ENCODE measurements at places on chromosomes 16 and 17.
A peak's percentile ranks its signal among the peaks of the same experiment; 100 is the strongest.

DNA sequence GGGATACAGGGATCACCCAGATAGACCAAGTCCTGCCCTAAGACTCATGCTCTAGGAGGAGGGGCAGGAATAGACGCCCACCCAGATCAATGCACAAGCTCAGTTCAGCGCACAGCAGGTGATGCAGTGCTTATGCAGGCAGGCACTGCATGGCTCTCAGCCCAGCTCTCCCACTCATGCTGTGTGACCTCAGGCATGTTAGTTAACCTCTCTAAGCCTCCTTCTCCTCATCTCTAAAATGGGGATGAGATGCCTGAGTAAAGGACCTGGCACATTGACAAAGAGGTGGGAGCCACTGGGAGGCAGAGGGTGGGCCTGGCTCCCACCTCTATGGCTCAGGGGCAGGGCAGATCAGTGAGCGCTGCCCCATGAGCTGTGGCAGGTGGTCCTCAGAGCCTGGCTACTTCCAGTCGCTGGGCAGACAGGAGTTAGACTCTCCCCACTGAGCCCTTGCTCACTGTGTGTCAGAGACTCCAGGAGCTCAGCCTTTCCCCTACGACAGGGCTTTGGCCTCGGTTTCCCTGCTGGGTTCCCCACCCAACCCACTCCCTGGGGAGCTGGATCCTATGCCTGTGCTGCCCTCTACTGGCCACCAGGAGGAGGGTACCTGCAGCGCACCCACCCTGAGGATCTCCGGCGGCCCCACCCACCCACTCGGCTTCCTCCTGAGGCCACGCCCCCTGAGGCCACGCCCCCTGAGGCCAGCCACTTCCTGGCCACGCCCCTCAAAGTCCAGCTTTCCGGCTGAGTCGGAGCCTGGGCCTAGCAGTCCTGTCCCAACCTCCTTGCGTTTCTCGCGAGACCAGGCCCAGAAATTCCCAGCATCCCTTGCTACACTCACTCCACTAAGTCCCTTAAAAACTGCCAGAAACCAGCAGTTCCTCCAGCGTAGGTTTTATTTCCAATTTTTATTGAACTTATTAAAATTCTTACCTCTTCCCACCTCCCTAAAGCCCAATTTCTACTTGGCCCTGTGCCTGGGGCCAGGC, 196.1 kb downstream of the GSG1L start:
- peaks cover 8% of the 10 kb centered on the region for H3K27me3 ChIP-seq
- DNase-seq: peak; percentile 67
- H3K4me3 ChIP-seq: no peak overlapping the region
- no peaks in the 10 kb centered on the region for H3K4me1 ChIP-seq
- H3K36me3 ChIP-seq: peaks cover 19% of the 10 kb centered on the region

- H3K4me1 ChIP-seq: peaks cover 12% of the 10 kb centered on the region
- H3K36me3 ChIP-seq: no peaks in the 10 kb centered on the region
Measured at GRCh38 chr16:85046931-85047866, 19.6 kb downstream of the KIAA0513 start.

GRCh38 chr16:22075043-22075757, 17.1 kb upstream of the VWA3A start:
- no peak overlapping the region for H3K27ac ChIP-seq
- peaks cover 2% of the 10 kb centered on the region for H3K27me3 ChIP-seq
- no peak for DNase-seq

DNA sequence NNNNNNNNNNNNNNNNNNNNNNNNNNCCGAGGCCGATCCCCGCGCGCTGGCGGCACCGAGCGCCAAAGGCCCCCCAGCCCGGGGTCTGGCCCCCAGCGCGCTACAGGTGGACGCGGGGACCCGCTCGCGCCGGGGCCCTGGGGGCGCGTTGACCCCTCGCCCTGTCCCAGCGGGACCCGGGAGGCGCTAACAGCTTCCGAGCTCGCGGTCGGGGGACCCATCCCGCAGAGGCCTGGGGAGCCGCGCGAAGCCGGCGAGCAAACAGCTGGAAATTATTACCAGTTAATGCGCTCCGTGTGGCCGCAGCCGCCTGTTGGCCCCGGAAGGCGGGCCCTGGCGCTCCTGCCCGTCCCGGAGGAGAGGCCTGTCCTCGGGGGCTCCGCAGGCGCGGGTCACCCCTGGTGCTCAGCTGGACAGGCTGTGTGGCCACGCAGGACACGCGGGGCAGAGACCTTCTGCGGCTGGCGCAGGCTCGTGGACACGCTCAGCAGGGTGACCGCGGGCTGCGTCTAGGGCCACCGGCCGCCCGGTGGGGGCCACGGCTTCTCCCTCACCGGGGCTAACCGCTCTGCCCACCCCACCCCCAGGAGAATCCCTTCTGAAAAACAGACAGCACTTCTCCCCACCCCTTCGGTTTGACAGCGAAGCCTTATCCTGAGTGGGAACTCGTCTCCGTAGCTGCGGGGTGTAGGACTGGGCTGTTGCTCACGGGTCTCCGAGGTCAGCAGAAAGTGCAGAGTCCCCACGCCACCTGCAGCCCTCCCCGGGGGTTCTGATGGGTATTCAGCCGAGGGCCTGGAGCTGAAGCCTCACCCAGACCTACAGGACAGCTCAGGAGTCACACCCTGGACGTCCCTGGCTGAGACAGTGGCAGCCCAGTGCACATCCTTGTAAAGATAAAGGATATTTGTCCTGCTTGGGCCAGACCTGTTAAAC, 138.7 kb upstream of the RPH3AL start:
- H3K4me1 ChIP-seq: no peaks in the 10 kb centered on the region
- peaks cover 15% of the 10 kb centered on the region for H3K27me3 ChIP-seq

DNA sequence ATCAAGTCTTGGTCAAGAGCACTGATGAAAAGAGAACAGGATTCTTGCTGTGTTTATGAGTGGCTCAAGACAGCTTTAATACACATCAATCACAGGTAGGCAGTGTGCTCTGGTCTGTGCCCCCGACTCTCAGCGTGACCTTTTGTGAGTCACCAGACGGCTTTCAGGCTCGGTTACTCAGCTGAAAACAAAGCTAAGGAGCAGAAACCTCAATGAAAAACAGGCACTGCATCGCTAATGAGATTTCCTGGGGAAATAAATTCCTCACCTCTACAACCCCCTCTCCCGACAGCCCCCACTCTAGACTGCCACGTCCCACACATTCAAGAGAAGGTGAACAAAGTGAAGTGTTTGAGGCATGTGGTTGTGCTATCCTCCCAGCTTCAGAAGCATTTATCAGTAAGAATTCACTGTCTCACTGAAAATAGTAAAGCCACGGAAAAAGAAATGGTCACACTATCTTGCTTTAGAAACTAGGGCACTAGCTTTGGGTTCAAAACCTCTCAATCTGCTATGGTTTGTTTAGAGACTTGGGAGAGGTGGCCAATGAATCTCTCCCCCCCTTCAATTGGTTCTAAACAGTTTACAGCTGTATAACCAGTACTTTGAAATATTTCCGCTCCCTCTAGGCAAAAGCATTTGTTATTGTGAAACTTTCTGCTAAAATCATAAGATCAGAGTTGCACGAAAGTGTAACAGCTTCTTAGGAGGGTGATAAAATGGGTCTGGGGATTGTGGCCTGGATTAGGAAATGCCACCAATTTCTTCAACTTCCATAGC, 199.5 kb upstream of the PMFBP1 start:
- no peaks in the 10 kb centered on the region for H3K36me3 ChIP-seq
- peaks cover 2% of the 10 kb centered on the region for H3K27me3 ChIP-seq
- no peak overlapping the region for H3K27ac ChIP-seq
- no peak overlapping the region for H3K4me3 ChIP-seq
- peaks cover 11% of the 10 kb centered on the region for H3K4me1 ChIP-seq

DNA sequence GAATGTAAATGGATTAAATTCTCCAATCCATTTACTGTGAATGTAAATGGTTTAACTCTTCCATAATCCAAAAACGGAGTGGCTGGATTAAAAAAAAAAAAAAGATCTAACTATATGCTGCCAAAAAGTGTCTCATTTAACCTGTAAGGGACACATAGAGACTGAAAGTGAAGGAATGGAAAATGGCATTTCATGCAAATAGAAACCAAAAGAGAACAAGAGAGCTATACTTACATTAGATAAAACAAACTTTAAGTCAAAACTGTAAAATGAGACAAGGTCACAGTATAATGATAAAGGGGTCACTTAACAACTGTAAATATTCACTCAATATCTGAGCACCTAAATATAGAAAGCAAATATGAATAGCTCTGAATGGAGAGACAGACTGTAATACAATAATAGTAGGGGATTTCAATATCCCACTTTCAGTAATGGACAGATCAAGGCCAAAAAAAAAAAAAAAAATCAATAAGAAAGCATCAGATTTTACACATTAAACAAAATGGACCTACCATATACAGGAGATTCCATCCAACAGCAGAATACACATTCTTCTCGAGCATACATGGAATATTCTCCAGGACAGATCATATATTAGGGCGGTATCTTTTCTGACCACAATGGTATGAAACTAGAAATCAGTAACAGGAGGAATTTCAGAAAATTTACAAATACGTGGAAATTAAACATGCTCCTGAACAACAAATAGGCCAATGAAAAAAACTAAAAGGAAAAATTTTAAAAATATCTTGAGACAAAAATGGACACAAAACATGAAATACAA, 36.4 kb downstream of the CDR2 start:
- no peak for DNase-seq
- H3K36me3 ChIP-seq: peaks cover 42% of the 10 kb centered on the region
- no peak overlapping the region for H3K4me3 ChIP-seq
- no peaks in the 10 kb centered on the region for H3K4me1 ChIP-seq

- H3K36me3 ChIP-seq: no peaks in the 10 kb centered on the region
- no peaks in the 10 kb centered on the region for H3K27me3 ChIP-seq
- peaks cover 2% of the 10 kb centered on the region for H3K4me1 ChIP-seq
- DNase-seq: no peak
Measured at GRCh38 chr17:54666559-54666958, 234.1 kb upstream of the TOM1L1 start.

DNA sequence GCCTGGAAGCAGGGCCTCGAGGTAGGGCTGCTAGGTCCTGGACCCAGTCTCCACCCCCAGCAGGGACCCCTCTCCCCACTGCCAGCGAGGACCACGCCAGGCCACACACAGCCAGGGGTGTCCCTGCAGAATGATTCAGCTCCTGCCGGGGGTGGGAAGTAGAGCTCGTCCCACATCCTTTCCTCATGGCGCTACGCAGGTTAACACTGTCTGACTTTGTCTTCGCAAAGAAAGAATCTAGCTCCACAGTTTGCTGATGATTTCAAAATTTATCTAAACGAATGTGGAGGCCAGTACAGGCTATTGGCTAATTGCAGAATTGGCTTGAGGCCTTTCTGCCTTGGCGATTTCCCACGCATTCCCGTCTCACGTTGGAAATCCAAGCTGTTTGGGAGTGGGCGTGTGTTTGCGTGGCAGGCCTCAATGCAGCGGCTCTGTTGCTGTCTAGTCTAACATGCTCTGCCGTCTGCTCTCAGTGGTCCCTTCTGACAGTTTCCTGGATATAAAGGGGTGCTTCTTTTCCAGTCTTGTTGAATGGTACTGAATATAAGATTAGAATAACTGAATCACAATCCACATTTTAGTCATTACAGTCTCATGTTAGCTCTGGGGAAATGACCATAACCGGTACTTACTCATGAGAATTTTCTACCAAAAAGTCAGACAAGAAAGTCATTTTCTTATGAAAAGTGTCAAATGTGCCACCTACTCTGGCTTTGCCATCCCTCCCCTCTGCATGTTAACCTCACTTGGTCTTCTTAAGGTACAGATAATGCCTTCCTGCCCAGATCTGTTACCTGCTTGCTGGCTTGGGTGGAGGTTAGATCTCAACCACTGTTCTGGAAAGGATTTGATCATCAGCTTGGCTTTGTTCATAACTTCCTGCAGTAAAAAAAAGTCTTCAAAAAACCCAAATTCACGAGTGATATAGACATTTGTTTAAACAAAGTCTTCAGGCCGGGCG, 252.4 kb downstream of the NTN1 start:
- H3K4me3 ChIP-seq: no peak overlapping the region
- H3K27ac ChIP-seq: no peak overlapping the region
- no peaks in the 10 kb centered on the region for H3K36me3 ChIP-seq
- H3K27me3 ChIP-seq: no peaks in the 10 kb centered on the region
